Astrocyte (in vitro differentiated cells and primary cell): ENCODE measurements at places on chromosomes 11 and 22. TPM values are rescaled to one million over a fixed set of nuclear protein-coding genes. Genes with fewer than 3 reads are reported as not detected.

GRCh38 chr11:116379185-116379828, 393.5 kb downstream of the BUD13 start:
- no peak overlapping the region for H3K4me3 ChIP-seq
- DNase-seq, result no peak
- H3K27me3 ChIP-seq, result no peaks in the 10 kb centered on the region

- H3K4me3 ChIP-seq, result no peak overlapping the region
- H3K36me3 ChIP-seq, result no peaks in the 10 kb centered on the region
- H3K4me1 ChIP-seq, result no peaks in the 10 kb centered on the region
- no peak overlapping the region for H3K27ac ChIP-seq
Observed at GRCh38 chr11:103315248-103315647, 206.0 kb downstream of the DYNC2H1 start.

DNA sequence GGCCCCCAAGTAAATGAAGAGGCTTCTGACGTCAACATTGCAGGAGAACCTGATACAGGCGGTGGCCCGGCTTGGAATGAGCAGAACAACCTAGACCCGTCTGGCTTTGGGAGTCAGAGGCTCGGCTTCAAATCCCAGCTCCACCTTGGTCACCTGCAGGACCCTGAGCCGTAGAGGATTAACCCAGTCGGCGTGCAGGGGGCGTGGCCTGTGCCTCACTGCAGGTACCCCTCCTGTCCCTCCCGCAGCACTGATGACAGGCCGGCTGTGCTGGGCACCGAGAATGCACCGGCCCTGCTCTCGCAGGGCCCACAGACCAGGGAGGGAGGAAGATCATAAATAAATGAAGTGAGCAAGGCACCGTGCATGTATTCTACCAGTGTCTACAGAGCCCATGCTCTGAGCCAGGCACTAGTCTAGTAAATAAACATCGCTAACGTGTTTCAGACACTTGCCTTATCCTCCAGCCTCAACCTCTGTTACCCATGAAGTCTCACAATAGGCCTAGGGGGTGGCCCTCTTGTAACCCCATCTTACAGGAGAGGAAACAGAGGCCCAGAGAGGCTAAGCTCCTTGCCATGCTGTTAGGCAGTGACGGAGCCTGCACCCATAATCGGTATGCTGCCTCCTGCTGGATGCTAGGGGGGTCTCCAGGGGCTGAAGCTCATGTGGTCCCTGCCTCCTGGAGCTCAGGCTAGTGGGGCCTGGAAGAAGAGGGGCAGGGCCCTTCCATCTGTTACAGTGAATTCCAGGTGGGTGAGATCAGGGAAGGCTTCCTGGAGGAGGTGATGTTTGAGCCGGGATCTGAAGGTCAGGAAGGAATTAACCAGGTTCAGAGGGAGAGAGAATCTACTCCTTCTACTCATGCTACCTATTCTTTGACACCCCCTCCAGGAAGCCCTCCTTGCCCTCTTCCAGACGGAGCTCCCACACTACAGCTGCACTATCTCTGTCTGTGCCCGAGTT, 53.4 kb downstream of the RTL6 start:
- H3K27me3 ChIP-seq, result no peaks in the 10 kb centered on the region
- no peak overlapping the region for H3K4me3 ChIP-seq
- H3K27ac ChIP-seq, result no peak overlapping the region

- no peaks in the 10 kb centered on the region for H3K27me3 ChIP-seq
- no peak overlapping the region for H3K4me3 ChIP-seq
- no peak overlapping the region for H3K27ac ChIP-seq
- H3K4me1 ChIP-seq, result no peaks in the 10 kb centered on the region
Observed at GRCh38 chr22:43550024-43550620, 138.3 kb downstream of the MPPED1 start.

The RIC3 gene
- total RNA-seq, result 2.5 and 3.0 TPM in 2 replicates

The SULT4A1 gene
- 5.9 and 6.1 TPM in 2 replicates for total RNA-seq

- no peaks in the 10 kb centered on the region for H3K4me1 ChIP-seq
- H3K27ac ChIP-seq, result no peak overlapping the region
- H3K27me3 ChIP-seq, result no peaks in the 10 kb centered on the region
Observed at GRCh38 chr11:87304412-87304811, 266.7 kb downstream of the TMEM135 start.

DNA sequence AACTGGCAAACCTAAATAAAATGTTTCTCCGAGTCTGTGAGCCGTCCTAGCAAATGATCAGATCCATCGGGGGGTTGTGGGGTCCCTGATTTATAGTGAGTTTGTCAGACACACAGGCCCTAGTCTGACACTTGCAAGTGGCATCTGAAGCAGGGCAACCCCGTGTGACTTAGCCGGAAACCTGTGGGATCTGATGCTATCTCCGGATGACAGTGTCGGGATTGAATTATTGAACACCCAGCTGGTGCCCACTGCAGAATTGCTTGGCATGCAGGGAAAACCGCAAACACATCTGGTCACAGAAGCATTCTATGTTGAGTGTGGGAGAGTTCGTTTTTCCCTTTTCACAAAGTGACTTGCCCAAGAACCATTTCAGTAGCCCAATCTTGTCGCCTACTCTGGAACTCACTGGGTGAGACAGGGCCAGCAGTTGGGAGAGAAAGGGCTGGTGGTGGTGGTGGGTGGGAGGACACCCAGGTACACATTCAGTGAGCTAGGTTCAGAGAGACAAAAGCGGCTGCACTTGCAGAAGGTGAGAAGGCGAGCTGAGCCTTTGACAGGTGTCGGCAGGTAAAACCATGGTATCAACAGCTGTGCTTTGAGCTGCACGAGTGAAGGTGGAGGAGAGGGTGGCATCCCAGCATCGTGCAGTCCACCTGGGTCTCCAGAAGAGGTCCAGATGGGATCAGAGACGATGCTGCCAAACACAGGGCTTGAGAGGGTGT, 33.7 kb upstream of the B3GAT1 start:
- no peaks in the 10 kb centered on the region for H3K4me1 ChIP-seq
- no peaks in the 10 kb centered on the region for H3K36me3 ChIP-seq
- H3K27ac ChIP-seq, result no peak overlapping the region
- H3K4me3 ChIP-seq, result no peak overlapping the region
- DNase-seq, result no peak

DNA sequence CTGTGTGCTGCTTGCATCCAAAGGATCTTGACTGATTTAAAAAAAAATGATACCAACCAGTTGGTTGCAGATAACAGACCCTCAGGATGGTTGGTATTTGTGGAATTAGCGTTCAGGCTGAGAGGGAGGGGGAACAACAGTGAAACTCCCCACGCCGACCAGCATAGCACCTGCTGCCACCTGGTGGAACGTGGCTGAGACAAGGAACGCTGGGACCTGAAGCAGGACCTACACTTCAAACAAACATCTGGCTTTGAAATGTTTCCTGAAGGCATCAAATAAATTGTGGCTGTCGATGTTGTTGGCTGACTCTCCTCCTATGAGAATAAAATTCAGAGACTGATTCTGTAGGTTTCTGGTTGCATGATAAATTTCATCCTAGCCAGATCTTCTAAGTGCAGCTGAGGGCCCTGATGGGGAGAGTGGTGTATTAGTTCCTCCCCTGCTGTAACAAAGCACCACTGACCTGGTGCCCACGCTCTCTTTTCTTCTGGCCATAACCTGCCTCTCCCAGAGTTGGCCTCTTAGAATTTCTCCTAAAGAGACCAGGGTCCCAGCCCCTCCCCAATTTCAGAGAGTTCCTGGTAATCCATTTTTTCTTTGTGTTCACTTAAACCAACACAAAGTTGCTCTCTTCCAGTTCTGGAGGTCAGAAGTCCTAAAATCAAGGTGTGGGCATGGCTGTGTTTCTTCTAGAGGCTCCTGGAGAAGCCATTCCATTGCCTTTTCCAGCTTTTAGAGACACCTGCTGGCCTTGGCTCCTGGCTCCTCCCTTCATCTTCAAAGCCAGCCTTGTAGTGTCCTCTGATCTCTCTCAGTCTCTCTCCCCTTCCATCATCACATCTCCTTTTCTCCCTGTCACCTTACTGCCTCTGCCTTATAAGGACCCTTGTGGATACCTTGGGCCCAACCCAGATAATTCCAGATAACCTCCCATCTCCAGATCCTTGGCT, 17.3 kb downstream of the APOL2 start:
- no peak overlapping the region for H3K27ac ChIP-seq
- DNase-seq, result peak; percentile 40
- no peak overlapping the region for H3K4me3 ChIP-seq
- H3K4me1 ChIP-seq, result no peaks in the 10 kb centered on the region
- peaks cover 18% of the 10 kb centered on the region for H3K27me3 ChIP-seq

DNA sequence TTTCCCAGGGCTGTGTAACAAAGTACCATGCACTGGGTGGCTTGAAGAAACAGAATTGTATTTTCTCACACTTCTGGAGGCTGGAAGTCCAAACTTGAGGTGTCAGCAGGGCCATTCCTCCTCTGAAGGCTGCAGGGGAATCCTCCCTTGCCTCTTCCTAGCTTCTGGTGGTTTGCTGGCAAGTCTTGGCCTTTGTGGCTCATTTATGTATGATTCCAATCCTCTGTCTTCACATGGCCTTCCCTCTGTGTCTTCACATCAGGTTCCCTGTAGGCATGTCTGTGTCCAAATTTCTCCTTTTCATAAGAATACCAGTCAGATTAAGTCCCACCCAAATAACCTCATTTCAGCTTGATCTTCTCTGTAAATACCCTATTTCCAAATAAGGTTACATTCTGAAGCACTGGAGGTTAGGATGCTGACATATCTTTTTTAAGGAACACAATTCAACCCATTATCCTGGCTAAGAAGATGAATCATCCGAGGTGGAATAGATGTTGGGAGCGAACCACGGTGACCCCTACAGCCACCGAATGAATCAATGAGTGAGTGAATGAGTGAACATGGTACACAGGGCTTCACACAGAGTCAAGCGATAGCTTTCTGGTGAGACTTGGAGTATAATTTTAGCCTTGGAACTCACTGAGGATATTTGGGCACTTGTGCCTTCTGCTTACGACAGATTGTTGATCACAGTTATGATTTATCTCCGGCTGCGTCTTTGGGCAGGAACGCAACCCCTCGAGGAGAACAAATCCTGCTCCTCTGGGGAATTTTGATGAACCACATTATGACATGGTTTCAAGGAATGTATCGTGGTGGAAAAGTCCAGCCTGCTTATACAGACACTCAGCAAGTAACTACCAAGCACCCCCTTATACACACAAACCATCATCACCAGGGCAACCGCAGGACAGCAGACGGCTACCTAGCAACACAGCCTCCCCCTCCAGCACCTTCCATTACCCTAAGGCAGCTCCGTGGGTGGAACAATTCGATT, 34.3 kb upstream of the MICAL2 start:
- peak; percentile 100 for DNase-seq
- peak overlapping the region; percentile 100 for H3K27ac ChIP-seq
- no peaks in the 10 kb centered on the region for H3K27me3 ChIP-seq
- H3K4me1 ChIP-seq, result peaks cover 45% of the 10 kb centered on the region
- peak overlapping the region; percentile 20 for H3K4me3 ChIP-seq
- H3K36me3 ChIP-seq, result no peaks in the 10 kb centered on the region

DNA sequence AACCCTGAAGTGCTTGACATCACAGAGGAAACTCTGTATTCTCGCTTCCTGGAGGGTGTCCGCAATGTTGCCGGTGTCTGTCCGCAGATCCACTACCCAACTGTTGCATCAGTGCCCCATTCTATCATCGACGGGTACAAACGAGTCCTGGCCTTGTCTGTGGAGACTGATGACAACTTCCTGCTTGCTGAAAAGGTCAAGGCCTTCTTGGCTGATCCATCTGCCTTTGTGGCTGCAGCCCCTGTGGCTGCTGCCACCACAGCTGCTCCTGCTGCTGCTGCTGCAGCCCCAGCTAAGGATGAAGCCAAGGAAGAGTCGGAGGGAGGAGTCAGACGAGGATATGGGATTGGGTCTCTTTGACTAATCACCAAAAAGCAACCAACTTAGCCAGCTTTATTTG, 42.9 kb upstream of the DAGLA start:
- DNase-seq, result no peak
- no peaks in the 10 kb centered on the region for H3K36me3 ChIP-seq
- no peak overlapping the region for H3K27ac ChIP-seq
- peaks cover 3% of the 10 kb centered on the region for H3K4me1 ChIP-seq
- H3K4me3 ChIP-seq, result no peak overlapping the region

DNA sequence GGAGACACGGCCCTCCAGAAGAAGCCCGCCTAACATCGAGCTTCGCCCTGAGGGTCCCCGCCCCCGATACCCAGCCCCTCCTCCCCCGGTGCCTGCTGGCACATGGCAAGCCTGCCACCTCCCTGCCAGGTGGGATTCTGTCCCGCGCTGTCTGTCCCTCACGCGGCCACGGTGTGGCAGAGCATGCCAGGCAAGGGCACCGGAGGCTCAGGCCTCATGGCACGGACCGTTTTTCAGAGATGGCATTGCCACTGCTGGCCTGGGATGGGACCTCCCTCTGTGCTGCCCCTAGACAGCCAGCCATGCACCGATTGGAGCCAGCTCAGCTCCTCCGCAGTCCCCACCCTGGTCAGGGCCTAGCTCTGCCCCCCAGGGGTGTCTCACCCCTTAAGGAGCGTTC, 19.4 kb downstream of the MRPL23 start:
- no peak for DNase-seq
- no peaks in the 10 kb centered on the region for H3K4me1 ChIP-seq
- no peak overlapping the region for H3K4me3 ChIP-seq
- no peaks in the 10 kb centered on the region for H3K36me3 ChIP-seq
- H3K27me3 ChIP-seq, result no peaks in the 10 kb centered on the region

DNA sequence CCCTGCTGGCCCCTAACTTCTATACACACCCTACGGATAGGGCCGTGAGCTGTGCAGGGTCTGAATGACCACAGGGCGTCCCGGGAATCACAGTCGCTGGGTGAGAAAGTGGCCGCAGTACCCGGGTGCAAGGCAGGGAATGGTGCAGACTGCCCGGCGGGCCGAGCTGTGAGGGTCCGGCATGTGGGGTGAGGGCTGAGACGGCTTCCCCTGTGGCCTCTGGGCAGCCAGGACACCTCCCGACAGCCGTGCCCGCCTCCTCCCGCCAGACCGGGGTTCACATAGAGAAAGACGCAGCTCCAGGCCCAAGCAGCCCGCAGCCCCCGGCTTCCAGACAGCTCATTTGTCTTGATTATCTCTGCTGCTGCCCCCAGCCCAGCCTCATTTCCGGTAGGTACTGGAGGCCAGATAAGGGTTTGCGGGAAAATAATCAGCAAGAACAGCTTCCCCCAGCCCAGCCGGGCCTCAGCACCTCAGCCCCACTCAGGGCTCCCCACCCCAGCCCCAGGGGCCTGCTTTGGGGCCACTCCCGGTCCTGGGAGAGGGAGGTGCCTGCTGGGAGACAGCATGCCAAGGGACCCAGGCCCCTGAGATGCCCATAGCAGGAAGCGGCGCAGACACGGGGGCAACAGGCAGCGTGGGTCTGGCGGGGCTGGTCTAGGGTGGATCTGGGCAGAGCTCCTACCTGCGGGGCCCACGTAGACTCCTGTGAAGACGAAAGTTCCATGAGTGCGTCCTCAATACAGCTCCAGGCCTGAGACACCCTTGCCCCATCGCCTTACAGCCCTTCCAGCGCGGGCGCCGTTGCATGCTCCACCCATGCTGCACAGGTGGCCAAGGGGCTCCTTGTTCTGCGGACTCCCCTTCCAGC, 123.1 kb downstream of the BRD1 start:
- no peaks in the 10 kb centered on the region for H3K4me1 ChIP-seq
- DNase-seq, result no peak
- no peak overlapping the region for H3K4me3 ChIP-seq
